Dermis microvascular lymphatic vessel endothelial cell (primary cell): ENCODE measurements at places on chromosomes 5 and 9. TPM values are rescaled to one million over a fixed set of nuclear protein-coding genes. Genes with fewer than 3 reads are reported as not detected.

GCNT4 gene
- 0.13 TPM in 2 replicates for total RNA-seq

PLEKHG4B gene
- total RNA-seq = 0.13 TPM in 1 of 2 replicates, not detected in the other

CCL28 gene
- total RNA-seq = 1.2 and 2.1 TPM in 2 replicates

F12 gene
- total RNA-seq = 0.51 and 0.89 TPM in 2 replicates

RORB gene
- total RNA-seq = not detected in 2 replicates

CBY3 gene
- not detected in 2 replicates for total RNA-seq

EQTN gene
- under 0.01 TPM in 1 of 2 replicates, not detected in the other for total RNA-seq

LCN9 gene
- not detected in 2 replicates for total RNA-seq

BRIX1 gene
- total RNA-seq = 14.3 and 20.0 TPM in 2 replicates

C9orf50 gene
- total RNA-seq = not detected in 2 replicates
